ENCODE measurements at places on chromosomes 16 and 17.

- H3K4me1 ChIP-seq, result no peaks in the 10 kb centered on the region
- no peaks in the 10 kb centered on the region for H3K27me3 ChIP-seq
- H3K36me3 ChIP-seq, result peaks cover 4% of the 10 kb centered on the region
- H3K27ac ChIP-seq, result no peak overlapping the region
- H3K4me3 ChIP-seq, result no peak overlapping the region
Measured at GRCh38 chr17:29170682-29171081, 9.5 kb downstream of the MYO18A start.

GRCh38 chr16:85712801-85713200 is 24.0 kb upstream of the GINS2 start:
- peaks cover 21% of the 10 kb centered on the region for H3K27me3 ChIP-seq
- peak overlapping the region; percentile 81 for H3K27ac ChIP-seq
- DNase-seq, result no peak
- no peaks in the 10 kb centered on the region for H3K36me3 ChIP-seq
- no peak overlapping the region for H3K4me3 ChIP-seq

DNA sequence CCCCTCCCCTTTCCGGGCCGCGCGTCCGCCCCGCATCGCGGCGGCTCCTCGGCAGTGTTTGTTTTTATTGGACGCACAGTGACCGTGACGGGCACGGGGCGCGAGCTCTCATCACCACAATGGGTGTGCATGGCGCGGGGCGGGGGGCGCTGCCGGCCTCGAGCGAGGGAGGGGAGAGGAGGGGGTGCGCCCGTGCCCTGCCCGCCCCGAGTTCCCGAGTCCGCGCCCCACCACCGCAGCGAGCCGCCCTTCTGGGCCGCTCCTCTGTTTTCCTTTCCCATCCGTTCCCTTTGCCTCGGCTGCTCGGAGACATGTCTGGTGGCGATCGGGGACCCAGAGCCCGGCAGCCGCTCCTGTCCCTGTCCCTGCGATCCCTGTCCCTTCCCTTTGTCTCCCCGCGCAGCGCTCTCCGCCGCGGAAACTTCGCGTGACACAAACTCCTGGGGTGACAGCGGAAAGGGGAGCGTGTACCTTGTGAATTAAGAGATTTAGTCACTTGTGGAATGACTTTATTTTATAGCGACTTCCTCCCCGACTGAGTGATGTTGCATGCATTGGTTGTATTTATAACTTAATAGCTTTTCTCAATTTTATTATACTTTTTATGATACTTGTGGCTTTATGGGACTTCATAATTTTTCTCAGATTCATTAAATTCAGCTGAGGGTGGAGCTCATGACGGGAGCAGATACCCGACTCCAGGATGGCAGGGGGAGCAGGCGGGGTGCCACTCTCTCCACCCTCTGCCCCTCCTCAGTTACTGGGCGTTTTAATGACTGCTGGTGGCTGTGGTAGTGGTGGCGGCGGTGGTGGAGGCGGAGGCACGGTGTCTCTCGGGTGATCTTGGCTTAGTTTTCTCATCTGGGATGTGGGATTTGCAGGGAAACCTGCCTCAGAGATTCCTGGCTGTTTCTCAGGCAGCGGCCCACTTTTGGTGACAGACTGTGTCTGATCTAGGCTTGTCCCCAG is 40.8 kb downstream of the MRM1 start:
- no peaks in the 10 kb centered on the region for H3K4me1 ChIP-seq
- DNase-seq, result peak; percentile 78
- peaks cover 58% of the 10 kb centered on the region for H3K27me3 ChIP-seq
- no peak overlapping the region for H3K27ac ChIP-seq

DNA sequence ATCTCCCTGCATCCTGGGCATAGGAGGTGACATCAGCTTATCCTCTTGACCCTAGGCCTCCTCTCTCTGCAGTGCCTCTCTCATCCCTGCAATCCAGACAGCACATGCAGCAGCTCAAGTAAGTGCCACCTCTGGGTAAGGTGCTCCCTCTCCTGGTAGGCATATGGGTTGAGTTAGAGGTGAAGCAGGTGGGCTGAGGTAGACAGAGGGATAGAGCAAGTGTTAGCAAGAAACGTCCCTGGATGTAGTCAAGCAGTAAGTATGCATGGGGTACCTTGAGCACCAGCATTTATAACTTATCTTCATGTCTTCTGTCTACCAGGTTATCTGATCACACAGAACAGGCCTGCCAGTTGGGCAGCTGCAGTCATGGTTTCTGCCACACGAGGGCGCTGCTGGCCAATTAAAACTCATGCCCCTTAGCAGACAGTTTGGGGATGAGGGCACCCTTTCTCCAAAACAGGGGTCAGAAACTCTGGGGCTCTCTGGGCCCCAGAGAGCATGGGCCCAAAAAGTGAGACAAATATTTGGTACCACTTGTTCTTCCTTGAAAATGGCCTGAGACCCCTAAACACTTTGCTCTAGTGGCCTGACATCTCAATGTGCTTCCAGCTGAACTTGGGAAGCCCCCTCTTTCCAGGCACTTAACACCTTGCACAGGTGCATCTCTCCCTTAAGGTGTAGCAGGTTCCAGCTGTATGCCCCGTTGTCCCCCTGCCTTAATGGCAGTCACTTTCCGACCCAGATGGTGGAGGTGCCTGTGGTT is 59.8 kb downstream of the NEUROD2 start:
- no peaks in the 10 kb centered on the region for H3K4me1 ChIP-seq
- peak; percentile 95 for DNase-seq
- H3K27ac ChIP-seq, result no peak overlapping the region
- peaks cover 7% of the 10 kb centered on the region for H3K36me3 ChIP-seq

GRCh38 chr16:66695471-66695934 is 1.0 kb downstream of the CMTM4 start:
- peaks cover 3% of the 10 kb centered on the region for H3K4me1 ChIP-seq
- peaks cover 10% of the 10 kb centered on the region for H3K36me3 ChIP-seq
- H3K27me3 ChIP-seq, result no peaks in the 10 kb centered on the region
- no peak for DNase-seq

- H3K27me3 ChIP-seq, result no peaks in the 10 kb centered on the region
- peaks cover 5% of the 10 kb centered on the region for H3K4me1 ChIP-seq
- no peak for DNase-seq
- no peaks in the 10 kb centered on the region for H3K36me3 ChIP-seq
- H3K27ac ChIP-seq, result peak overlapping the region; percentile 51
Measured at GRCh38 chr16:82882226-82882625, 255.5 kb downstream of the CDH13 start.

DNA sequence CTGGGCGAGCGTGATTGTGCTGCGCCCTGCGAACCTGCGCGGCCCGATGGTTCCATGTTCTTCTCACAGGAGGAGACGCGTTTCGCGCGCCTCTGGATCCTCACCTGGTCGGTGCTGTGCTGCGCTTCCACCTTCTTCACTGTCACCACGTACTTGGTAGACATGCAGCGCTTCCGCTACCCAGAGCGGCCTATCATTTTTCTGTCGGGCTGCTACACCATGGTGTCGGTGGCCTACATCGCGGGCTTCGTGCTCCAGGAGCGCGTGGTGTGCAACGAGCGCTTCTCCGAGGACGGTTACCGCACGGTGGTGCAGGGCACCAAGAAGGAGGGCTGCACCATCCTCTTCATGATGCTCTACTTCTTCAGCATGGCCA is 1.0 kb downstream of the FZD2 start:
- H3K27me3 ChIP-seq, result peaks cover 14% of the 10 kb centered on the region
- peaks cover 3% of the 10 kb centered on the region for H3K4me1 ChIP-seq
- H3K36me3 ChIP-seq, result no peaks in the 10 kb centered on the region
- peak overlapping the region; percentile 93 for H3K4me3 ChIP-seq
- H3K27ac ChIP-seq, result peak overlapping the region; percentile 98

DNA sequence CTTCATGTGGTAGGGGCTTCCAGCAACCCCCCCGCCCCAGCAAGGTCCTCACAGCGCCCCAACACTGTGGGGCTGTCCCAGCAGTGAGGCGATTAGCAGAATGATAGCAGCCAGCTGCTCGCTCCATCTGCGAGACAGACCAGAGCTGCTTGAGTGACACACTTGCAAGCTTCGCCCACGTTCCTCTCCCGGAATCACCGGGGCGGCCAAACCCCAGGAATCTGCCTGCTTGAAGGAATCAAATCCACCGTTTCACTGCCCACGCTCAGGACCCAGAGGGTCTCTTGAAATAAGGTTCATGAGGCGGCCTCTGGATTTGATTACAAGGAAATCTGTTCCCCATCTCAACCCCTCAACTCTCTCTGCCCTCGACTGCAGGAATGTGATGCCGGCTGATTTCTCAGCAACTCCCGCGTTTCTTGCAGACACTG is 356.0 kb downstream of the C16orf95 start:
- no peak for DNase-seq
- no peaks in the 10 kb centered on the region for H3K4me1 ChIP-seq
- no peaks in the 10 kb centered on the region for H3K27me3 ChIP-seq
- no peaks in the 10 kb centered on the region for H3K36me3 ChIP-seq

DNA sequence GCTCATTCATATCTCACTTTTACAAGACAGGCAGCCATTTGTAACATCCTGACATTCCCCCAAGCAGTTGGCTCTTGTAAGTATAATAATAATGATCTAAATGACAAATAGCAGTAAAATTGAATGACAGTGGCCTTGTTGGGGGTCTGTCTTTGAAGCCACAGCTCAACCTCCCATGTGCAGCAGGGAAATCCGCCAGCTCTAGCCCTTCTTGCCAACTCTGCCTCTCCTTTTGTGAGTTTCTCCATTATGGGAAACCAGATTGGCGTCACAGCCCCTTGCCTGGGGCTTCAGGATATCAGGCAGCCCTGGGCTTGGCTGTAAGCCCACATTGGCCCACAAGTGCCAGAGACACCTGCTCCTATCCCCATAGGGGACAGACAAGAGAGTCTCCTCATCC is 70.4 kb upstream of the CACNG5 start:
- no peaks in the 10 kb centered on the region for H3K36me3 ChIP-seq
- no peaks in the 10 kb centered on the region for H3K27me3 ChIP-seq
- DNase-seq, result no peak
- no peaks in the 10 kb centered on the region for H3K4me1 ChIP-seq

DNA sequence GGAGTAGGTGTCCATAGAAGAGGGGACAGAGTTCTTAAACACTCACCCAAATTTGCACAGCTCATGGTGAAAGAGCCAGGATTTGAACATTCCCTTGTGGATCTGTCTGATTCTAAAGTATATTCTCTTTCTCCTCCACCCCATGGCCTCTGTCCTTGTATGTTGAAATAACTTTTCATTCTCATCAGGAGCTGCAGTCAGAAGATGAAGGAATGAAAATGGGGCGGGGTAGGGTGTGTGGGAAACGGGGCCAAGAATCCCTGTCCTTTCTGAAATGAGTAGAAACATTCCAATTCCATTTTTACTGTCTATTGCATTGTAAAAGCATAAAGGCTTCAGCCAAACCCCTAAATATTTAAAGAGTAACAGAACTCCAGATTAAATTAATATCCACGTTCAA is 42.8 kb downstream of the NOG start:
- H3K4me1 ChIP-seq, result no peaks in the 10 kb centered on the region
- no peak overlapping the region for H3K27ac ChIP-seq
- no peak overlapping the region for H3K4me3 ChIP-seq

GRCh38 chr16:65280845-65281512 is 159.1 kb upstream of the CDH11 start:
- DNase-seq, result peak; percentile 59
- H3K27ac ChIP-seq, result no peak overlapping the region
- H3K4me3 ChIP-seq, result no peak overlapping the region
- peaks cover 15% of the 10 kb centered on the region for H3K4me1 ChIP-seq

DNA sequence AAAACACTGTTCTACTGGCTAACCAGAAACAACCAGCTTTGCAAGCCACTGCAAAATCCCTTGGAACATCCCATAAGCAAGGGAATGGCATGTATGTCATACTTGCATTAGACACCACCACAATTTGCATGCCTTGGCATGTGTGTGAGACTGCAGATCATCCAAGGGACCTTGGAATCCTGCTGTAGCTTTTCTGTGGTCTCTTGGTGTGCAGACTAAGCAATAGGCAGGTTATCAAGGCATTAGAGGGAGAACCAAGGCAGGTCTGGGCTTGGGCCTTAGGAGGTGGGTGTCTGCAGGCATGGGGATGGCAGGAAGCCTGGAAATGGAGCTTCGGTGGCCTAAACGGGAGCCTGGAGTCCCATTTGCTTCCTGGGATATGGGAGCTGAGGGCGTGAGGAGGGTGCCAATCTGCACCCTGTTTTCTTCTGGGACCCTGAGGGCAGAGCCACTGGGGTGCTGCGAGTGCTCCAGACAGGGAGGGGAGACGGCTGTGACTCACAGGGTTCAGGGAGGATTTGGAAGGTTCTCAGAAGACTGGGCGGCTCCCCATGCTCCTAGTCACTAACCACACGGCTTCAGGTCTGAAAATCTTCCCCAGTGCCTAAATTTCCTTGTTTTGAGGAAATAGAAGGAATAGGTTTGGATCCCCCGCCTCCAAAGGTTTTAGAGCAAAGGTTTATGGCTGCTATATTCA is 36.6 kb downstream of the FAM20A start:
- H3K36me3 ChIP-seq, result peaks cover 23% of the 10 kb centered on the region
- no peak overlapping the region for H3K27ac ChIP-seq
- no peaks in the 10 kb centered on the region for H3K4me1 ChIP-seq
- peak; percentile 17 for DNase-seq
- no peaks in the 10 kb centered on the region for H3K27me3 ChIP-seq

GRCh38 chr17:19321481-19322128 is 40.9 kb downstream of the B9D1 start:
- H3K4me3 ChIP-seq, result no peak overlapping the region
- DNase-seq, result peak; percentile 85
- H3K27ac ChIP-seq, result no peak overlapping the region
- no peaks in the 10 kb centered on the region for H3K4me1 ChIP-seq
- H3K27me3 ChIP-seq, result no peaks in the 10 kb centered on the region

GRCh38 chr16:67082100-67082499 is 27.6 kb upstream of the PHAF1 start:
- H3K4me1 ChIP-seq, result no peaks in the 10 kb centered on the region
- no peak overlapping the region for H3K4me3 ChIP-seq
- no peaks in the 10 kb centered on the region for H3K27me3 ChIP-seq
- H3K27ac ChIP-seq, result no peak overlapping the region

DNA sequence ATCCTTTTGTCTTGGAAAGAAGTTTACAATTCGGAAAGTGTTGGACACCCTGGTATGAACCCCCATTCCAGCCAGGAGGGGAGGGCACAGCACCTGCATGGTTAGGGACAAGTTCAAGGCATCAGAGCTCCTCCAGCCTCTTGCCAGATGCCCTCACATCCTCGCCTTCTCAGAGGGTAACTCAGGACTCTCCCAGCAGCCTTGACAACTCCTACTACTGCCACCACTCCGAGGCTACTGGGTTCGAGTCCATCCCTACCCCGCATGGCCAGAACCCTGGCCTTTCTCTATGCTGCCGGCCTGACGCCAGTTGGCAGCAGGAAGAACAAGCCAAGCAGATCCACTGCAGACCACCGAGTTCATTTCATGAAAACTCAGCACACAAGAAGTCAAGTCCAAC is 34.1 kb downstream of the AXIN2 start:
- H3K27ac ChIP-seq, result no peak overlapping the region
- no peaks in the 10 kb centered on the region for H3K27me3 ChIP-seq
- H3K36me3 ChIP-seq, result peaks cover 50% of the 10 kb centered on the region
- peaks cover 29% of the 10 kb centered on the region for H3K4me1 ChIP-seq
- no peak overlapping the region for H3K4me3 ChIP-seq

- peaks cover 13% of the 10 kb centered on the region for H3K36me3 ChIP-seq
- peaks cover 67% of the 10 kb centered on the region for H3K27me3 ChIP-seq
- peak; percentile 83 for DNase-seq
Measured at GRCh38 chr17:17698371-17698770, 17.1 kb downstream of the RAI1 start.
